ENCODE measurements at places on chromosomes 6 and 20.

- DNase-seq = peak; percentile 9
These were observed at the start of gene L3MBTL1 for GRCh38 chr20:43507150-43508080. Gene L3MBTL1, plus strand, starts transcription at chr20:43507697. Its CDS starts 5,807 bp downstream, at chr20:43513504.

DNA sequence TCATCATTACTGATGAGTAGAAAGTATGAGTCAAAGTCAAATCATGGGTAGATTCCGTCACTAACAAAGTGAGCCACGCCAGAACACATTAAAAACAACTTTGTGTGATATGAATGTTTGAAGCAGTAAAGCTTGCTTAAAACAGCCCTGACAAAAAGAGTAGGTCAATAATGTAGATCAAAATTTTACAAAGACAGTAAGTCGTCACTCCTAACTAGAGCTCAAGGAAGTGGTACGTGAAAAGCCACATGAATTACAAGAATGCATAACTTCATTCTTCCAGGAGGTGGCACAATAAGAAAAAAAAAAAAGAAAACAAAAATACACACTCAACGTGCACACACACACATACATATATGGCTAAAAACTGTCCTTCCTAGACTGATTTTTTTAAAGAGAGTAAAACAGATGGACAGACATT is 69.9 kb downstream of the HACE1 start:
- peak; percentile 77 for DNase-seq

GRCh38 chr6:1007159-1007558 is 304.7 kb upstream of the FOXQ1 start:
- no peak for DNase-seq

DNA sequence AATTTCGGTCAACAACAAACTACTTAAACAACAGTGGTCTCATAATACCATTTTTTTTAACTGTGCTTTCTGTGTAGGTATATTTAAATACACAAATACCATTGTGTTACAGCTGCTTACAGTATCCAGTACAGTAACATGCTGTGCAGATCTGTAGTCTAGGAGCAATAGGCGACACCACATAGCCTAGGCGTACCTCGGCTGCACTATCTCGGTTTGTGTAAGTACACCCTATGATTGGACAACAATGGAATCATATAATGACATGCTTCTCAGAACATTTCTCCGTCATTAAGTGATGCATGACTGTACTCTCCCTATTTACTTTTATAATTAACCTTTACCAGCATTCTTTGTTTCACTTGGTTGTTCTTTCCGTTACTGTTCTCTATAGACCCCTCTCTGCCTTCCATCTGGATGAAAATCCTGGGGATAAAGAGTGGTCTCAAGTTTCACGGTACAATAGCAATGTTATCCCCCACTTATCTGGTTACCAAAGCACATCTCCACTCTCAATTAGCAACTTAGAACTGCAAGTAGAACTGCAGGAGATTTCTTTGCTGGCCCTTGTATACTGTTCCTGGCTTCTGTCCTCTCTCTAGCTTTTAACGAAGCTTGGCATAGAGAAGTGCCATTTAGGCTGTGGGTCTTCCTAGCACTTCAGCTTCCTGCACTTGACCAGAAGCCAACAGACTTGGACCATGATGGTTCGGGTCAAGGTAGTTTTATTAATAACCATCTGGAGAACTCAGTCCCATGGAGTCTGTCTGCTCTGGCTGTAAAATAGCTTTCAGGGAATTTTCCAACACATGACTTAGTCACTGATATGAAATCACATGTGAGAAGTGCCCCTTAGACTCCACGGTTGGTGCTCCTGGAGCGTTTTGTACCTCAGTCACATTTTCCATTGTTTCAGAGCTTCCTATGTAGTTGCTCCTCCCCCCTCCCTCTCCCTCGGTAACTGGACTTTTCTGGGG is 80.4 kb upstream of the POPDC3 start:
- no peak for DNase-seq

GRCh38 chr6:56758120-56758519 is 115.4 kb upstream of the DST start:
- DNase-seq = peak; percentile 59

GRCh38 chr20:11377761-11378160 is 539.9 kb upstream of the BTBD3 start:
- DNase-seq = no peak
